HTR-8/SVneo (cell line): ENCODE measurements at places on chromosomes 13 and 19.

DNA sequence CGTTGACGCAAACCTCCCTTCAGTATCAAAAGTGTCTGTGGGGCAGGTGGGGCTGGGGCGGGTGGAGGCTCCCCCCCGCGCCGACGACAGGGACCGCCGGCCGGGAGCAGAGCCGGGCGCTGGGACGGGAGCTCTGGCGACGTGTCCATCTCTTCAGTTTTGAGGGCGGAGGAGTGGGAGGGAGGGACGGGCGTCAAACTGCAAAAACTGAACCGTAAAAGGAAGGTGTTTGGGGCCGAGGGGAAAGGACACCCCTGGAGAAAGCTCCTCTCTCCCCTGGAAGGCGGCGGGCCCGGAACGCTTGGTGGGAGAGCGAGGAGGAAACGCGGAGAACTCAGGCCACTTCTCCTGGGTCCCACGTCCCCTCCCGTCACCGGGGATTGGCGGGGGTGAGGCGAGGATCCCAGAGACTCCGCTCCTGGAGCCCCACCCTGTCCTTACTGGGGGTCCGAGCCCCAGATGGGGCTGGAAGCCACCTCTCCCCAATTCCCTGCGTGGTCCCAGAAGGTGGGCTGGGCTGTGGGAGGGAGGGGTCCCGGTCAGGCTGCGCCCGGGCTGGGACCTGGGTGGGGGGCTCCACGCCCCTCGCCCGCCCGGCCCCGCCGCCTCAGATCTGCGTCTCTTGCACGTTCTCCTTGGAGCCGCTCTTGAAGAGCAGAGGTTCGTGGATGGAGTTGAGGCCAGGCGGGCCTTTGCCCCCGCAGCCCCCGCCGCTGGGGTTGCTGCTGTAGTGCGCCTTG lies 3.4 kb upstream of the ASPDH start:
- DNase-seq, result no peak

GRCh38 chr19:52896431-52897137 lies 851 bp downstream of the ZNF320 start:
- peak; percentile 10 for DNase-seq

DNA sequence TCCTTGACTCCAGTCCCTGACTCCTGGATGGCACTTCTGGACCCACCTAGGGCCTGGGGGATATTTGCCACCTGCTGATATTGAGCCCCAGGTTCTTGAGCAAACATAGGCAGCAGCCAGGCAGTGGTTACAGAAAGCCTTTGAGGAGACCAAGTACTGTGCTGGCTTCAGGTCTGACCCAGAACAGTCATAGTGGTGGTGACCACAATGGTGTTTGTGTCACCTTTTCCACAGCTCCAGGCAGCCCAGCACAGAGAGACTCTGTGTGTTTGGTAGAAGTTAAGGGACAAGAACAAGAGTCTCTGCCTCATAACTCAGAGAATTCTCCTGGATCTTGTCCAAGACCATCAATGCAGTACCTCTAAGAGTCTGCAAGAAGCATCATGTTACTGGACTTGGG lies 14.6 kb upstream of the CLC start:
- DNase-seq, result no peak

DNA sequence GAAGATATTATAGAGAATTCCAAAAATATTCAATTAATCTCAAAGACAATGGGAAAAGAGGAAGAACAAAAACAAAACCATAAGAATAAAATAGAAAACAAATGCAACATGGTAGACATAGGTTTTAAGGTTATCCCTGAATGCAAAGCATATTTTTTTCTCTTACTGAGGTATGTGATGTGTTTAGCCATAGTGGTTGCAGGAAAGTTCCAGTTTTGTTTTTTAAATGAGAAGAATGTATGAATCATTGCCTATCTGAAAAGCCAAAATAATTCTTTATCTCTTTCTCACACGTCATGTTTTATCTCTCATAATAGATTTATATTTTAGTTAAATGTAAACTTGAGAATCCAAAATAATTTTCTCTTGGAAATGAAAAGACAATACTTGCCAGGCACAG lies 2591.7 kb upstream of the PCDH20 start:
- DNase-seq, result no peak

GRCh38 chr19:5041168-5041912 lies 72.4 kb downstream of the KDM4B start:
- DNase-seq, result no peak

- peak; percentile 43 for DNase-seq
Observed at GRCh38 chr19:50669302-50670101, 20.3 kb downstream of the C19orf81 start.

DNA sequence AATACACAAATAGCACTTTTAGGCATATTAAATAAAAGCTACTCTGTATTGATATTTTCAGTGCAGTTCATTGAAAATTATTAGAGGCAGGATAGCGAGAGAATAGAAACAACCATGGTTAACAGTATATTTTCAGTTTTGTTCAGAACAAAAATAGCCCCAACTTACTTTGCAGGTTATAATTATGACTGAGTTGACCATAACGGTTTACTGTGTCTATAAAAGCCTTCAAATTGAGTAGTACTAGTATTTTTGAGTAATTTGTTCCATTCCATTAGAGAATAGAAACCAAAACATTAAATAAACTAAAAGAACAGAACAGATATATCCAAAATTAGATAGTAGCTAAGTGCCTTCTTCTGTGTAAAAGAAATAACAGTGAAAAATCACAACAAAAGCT lies 1108.4 kb upstream of the PCDH20 start:
- DNase-seq, result no peak

- peak; percentile 2 for DNase-seq
Observed at GRCh38 chr13:101623470-101624209, 171.2 kb downstream of the ITGBL1 start.

- DNase-seq, result no peak
Observed at GRCh38 chr13:27489456-27489855, 39.1 kb upstream of the MTIF3 start.

DNA sequence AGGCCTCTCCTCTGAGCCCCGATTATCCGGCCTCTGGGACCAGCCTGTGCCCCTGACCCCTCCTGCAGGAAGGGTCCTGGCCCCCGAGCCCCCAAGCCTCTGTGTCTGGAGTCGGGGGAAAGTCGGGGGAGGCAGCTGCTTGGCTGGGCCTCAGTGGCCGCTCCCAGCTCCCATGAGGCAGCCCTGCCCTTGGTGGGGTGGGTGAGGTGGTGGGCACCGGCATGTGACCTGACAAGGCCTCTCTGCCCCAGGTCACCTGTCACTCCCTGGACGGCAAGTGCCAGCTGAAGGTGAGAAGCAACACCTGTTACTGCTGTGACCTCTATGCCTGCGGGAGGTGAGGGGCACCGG lies 41.5 kb downstream of the TMEM255B start:
- no peak for DNase-seq

DNA sequence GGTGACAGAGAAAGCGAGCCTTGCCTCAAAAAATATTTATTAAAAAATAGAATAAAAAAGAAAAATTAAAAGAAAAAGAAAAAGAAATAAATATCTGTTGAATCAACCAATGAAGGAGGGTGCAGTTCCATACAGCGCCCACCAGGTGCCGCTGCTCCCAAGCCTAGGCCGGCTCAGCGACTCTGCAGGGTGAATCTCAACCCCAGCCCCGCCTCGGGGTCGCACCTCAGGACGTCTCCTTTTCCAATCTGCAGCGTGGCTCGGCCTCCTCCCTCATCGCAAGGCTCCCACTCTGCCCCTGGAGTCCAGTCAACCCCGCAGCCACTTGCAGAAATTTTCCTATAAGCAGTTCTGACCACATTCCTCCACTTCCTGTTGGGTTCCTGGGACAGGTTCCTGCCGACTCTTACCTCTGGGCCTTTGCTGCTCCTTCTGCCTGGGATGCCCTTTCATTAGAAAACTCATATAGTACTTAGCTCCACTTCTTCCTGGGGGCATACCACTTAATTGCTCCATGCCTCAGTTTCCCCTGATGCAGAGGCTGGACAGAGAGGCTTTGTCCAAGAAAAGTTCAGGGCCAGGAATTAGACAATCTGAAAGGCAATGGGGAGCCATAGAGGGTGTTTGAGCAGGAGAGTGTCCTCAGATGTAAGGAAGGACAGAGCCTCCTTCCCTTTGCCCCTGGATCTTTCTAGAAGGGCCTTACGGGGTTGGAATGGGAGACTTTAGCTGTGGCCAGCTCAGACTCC lies 24.3 kb downstream of the NFILZ start:
- peak; percentile 82 for DNase-seq

DNA sequence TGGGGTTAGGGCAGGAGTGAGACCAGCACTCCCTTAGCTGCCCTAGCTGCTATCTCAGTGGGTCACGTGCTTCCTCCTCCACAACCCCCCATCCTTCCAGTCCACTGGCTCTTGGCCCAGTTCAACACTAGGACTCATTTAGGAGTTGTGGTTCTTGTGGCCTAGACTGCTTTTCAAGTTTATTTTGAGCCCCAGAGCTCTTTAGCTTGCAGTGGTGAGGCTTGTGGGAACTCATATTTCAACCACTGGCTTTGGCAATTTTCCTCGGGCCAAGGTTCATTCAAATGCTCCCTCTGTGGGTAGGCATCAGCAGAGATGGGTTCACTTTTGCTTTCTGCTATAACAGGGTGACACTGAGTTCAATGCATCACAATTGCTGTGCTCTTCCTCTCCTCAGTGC lies 436.2 kb upstream of the SLITRK5 start:
- DNase-seq, result no peak

- DNase-seq, result no peak
Observed at GRCh38 chr19:33385956-33386355, 12.4 kb downstream of the CEBPG start.

GRCh38 chr19:16261584-16262368 lies 62.9 kb upstream of the KLF2 start:
- no peak for DNase-seq

DNA sequence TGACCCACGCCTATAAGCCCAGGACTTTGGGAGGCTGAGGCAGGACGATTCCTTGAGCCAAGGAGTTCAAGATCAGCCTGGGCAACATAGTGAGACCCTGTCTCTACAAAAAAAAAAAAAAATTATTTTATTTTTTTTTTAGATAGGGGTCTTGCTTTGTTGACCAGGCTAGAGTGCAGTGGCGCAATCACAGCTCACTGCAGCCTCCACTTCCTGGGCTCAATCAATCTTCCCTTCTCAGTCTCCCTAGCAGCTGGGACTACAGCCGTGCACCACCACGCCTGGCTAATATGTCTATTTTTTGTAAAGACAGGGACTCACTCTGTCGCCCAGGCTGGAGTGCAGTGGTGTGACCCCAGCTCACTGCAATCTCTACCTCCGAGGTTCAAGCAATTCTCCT lies 4.7 kb downstream of the C19orf38 start:
- DNase-seq, result no peak

GRCh38 chr13:59643906-59644626 lies 519.7 kb downstream of the DIAPH3 start:
- no peak for DNase-seq

DNA sequence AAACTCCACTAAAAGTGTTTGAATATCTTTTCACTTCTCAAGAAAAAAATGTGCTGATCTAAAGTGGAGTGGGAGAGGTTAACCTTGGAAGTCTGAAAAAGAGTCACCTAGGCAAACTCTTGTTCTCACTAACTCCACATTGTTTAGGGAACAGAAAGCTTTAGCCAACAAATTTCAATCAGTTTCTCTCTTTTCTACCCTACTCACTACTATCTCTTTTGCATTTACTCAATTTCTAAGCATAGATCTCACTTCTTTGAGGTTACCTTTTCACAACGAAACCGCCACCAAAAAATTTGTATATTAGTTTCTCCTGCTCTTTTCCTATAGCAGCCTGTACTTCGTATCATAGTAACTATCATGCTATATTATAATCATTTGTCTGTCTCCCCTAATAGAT lies 6.3 kb downstream of the NHLRC3 start:
- DNase-seq, result no peak

- DNase-seq, result no peak
Observed at GRCh38 chr13:46624821-46625220, 71.9 kb downstream of the LRCH1 start.

DNA sequence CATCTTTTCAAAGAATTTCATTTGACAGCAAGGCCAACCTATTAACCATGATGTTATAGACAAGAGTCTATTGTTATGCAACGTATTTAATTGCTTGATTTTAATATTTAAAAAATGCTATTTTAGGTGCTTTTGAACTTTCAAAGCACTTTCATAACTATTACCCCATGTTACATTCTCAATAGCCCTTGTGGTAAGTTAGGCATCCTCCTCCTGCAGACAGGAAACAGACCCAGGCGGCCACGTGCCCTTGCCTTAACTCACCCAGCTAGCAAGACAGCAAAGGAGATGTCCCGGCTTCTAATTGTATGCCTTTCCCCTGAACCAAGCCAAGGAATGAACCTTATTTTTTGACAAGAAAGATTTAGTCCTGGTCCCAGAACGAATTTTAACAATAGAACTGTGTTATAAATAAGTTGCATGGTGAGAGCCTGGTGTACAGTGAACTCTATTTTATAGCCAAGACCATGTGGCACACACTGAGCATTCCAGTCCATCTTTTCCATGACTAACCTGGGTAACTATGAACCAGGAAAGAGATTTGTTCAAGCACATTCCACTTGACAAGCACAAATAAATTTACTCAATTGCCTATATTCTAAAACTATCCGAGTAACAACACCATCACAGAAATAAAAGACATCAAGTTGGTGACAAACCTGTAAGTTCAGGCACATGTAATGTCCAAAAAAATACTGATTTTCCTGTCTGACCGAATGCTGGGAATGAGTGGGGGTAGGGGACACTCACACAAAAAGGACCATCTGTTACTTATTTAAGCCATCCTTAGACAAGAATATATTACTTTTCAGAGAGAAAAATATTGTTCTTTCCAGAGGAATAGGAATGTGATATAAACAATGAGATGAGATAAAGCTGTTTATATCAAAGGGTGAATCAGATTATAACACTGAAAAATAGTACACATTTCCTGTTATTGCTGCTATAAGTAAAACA lies 163.0 kb downstream of the EFNB2 start:
- no peak for DNase-seq

GRCh38 chr13:96947343-96947910 lies 46.8 kb downstream of the OXGR1 start:
- no peak for DNase-seq

DNA sequence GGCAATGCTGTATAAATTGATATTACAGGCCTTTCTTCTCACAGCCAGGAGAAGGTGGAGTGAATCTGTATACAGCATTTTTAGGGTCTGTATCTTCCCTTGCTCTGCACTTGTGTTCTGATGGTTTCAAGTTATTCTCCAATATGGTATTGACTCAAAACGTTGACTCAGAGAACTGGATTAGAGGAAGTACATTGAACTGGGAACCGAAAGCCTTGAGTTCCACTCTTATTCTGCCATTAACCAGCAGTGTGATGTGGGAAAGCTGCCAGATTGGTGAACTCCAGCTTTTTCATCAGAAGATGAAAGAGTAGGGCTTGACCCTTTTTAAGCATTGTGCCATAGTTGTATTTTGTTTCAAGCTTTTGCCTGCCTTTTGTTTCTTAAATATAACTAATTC lies 167.7 kb downstream of the SPRY2 start:
- no peak for DNase-seq

GRCh38 chr13:80716610-80717081 lies 375.7 kb upstream of the SPRY2 start:
- DNase-seq, result no peak

GRCh38 chr19:1046836-1047695 lies 7.2 kb downstream of the ABCA7 start:
- DNase-seq, result no peak

- DNase-seq, result no peak
Observed at GRCh38 chr13:63972328-63972727, 2556.7 kb upstream of the PCDH20 start.
